ENCODE measurements at places on chromosomes 6 and 20.

DNA sequence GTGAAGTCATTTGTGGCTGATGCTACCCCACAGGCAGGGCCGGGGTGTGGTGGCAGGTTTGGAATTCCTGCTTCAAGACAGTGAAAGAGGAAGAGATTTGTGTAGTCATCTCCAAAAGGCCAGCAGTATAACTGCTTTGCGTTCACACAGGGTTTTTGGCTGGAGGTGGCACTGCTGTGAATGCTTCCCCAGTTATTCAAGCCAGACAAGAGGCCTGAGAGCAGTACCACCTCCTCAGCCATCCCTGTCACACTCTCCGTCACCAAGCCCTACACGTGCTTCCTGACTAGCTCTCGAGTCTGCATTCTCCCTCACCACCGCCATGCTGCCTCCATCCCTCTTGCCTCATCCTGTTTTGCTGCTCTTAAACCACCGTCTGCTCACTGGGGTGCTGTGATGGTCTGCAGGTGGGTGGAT, 23.9 kb downstream of the ARMC2 start:
- DNase-seq = no peak

DNA sequence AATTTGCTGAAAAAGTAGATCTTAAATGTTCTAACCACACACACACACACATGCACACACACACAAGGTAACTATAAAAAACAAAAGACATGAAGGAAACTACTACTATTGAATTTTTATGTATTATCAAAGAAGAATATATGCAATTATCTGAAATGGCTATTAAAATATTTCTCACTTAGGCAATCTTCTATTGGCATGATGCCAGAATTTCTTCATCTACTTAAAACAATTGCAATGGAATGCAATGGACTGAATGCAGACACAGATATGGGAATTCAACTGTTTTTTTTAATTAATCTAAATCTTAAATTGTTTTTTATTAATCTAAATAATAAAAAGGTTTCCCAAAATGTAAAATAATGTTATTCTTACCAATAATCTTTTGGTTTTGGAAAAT, 152.6 kb upstream of the SMLR1 start:
- DNase-seq = no peak

- no peak for DNase-seq
These were observed 15.4 kb downstream of the TFAP2A start for GRCh38 chr6:10399451-10399850.

DNA sequence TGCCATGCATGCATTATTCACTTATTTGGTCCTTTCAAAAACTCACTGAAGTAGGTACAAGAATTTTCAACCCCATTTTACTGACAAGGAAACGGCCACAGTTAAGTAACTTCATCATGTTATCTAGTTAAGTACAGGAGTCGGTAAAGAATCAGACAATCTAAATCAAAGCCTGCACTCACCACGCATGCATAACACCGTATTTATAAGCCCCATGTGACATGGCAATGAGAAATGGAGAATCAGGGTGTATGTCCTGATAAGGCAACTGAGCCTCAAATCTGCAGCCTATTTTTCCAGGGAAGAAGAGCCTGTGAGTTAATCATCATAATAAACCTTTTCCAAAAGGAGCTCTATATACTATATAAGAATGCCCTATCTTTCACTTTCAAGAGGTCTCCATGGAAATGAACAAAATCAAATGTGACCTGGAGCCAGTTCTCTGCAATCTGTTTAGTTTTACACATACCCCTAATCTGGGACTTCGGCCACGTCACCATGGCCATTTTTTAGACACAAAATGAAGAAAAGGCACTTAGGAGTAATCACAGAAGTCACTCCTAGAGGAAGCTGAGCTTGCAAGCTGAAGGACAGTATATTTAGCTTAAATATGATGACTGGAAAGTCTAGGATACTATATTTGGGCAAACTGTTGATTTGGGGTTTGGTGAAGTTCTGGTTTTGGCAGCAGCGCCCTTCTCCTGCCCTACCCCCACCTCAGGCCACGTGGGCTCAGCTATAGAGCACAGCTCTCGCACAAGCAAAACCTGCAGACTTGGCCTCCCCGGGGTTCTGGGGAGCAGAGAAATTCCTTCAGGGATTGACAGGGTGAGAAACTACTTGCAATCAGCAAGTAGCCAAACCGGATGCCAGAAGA, 19.2 kb downstream of the TRAM2 start:
- no peak for DNase-seq

DNA sequence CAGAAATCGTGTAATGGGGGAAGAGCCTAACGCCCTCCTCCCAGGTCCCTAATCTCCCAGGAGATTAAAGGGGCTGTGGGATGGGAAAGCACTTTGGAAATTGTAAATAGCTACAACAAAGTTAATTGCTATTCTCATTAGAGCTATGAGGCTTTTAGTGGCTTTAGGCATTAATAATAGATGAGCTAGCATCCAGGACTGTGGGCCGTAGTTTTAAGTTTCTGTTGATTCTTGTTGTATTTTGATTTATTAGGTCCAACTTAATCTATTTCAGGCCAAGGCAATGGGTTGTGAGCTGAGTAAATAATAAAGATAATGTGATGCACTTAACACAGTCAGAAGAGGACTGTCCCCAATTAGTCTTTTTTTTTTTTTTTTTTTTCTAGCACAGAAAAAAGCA, 67.7 kb downstream of the ANKRD6 start:
- DNase-seq = no peak

- DNase-seq = no peak
These were observed 392 bp downstream of the PSMB8 start for GRCh38 chr6:32843331-32843978.

GRCh38 chr6:6712449-6713403, 124.2 kb downstream of the LY86 start:
- DNase-seq = peak; percentile 71

- DNase-seq = no peak
These were observed 265.9 kb upstream of the QKI start for GRCh38 chr6:163148451-163149278.

DNA sequence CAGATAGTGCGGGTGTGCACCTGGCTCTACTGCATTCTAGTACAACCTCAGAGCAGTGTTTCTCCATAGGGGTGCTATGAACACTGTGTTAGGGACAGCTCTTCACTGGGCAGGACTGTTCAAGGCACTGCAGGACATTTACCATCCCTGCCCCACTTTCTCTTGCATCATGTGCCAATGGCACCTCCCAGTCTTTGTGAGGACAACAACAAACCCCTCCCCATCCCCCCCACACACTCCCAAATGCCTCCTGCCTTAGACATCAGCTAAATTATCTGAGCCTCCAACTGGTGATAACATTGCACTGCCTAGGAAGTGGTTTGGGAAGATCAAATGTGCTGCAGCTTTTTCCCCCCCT, 98.9 kb downstream of the FYN start:
- no peak for DNase-seq

DNA sequence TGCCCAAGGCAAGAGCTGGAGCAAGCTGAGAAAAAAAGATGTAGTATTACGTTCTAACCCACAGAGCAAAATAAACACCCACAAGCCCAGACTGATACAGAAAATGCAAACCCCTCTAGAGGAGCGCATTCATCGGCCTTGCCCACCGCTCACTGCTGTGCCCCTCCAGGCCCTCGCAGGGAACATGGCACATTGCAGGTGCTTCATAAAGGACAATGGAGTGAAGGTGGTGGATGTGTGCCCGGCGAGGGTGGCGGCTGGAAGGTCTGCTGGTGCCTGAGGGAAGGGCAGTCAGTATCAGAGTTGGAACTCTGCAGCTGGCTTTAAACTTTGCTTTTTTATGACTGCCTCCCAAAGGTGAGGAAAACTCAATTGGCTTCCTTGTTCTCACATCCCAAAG, 18.5 kb upstream of the IRF4 start:
- DNase-seq = no peak

- DNase-seq = no peak
These were observed 41.9 kb downstream of the FOXP4 start for GRCh38 chr6:41588111-41588510.

DNA sequence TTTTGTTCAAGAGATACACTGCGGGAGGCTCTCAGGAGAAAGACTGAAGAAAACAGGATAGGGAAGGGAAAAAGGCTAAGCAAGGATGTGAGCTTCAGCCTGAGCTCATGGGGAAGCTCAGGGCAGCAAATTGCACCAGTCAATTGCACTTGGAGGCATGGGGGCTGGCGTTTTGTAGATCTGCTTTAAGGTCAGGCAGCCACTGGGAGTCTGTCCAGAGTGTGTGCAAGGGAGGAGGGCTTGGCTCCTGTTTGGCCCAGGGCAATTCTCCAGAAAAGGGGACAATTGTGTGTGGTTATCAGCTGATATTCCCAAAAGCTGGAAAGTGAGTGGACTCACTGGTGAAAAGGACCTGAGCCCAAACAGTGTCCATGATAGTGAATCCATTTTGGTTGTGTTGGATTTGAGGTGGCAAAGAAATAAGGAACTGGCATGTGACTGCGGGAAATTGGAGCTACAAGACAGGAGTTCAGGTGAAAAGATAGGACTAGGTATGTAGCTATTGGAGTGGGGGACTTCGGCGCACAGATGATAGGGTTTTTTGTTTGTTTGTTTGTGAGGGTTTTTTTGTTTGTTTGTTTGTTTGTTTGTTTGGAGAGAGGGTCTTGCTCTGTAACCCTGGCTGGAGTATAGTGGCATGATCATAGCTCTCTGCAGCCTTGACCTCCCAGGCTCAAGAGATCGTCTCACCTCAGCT, 22.3 kb upstream of the IER3 start:
- no peak for DNase-seq

GRCh38 chr6:139151425-139152087, 16.7 kb downstream of the HECA start:
- DNase-seq = no peak

- no peak for DNase-seq
These were observed 97.9 kb downstream of the SSR1 start for GRCh38 chr6:7215131-7215530.

DNA sequence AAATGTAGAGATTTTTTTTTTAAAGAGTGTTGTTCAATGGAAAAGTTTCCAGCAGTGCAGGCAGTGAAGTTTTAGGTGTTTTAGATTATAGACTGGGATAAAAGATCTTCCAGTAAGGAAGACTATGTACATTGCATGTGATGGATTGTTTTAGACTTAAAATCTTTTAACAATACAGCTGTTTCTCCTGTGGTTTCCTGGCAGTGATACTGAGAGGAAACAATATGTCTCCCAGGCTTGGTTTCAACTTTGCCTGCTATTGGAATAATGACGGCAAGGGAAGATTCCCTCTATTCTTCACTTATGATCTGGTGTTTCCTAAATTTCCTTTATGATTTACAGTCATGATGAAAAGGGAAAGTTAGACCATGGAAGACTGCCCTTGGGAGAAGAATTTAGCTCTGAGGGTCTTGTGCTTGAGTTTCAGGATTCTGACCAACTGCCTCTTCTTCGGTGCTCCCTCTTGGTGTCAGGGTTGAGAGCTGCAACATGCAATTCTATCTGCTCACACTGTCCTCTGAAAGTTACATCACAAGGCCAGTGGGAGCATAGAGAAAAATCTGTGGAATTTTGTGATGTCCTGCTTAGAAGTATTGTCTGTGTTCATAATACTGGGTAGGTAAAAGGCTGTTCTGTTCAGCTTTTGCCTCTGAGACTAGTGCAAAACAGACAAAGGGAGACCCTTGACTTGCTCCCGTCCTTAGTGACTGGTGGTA, 262.8 kb upstream of the MAN1A1 start:
- DNase-seq = no peak

DNA sequence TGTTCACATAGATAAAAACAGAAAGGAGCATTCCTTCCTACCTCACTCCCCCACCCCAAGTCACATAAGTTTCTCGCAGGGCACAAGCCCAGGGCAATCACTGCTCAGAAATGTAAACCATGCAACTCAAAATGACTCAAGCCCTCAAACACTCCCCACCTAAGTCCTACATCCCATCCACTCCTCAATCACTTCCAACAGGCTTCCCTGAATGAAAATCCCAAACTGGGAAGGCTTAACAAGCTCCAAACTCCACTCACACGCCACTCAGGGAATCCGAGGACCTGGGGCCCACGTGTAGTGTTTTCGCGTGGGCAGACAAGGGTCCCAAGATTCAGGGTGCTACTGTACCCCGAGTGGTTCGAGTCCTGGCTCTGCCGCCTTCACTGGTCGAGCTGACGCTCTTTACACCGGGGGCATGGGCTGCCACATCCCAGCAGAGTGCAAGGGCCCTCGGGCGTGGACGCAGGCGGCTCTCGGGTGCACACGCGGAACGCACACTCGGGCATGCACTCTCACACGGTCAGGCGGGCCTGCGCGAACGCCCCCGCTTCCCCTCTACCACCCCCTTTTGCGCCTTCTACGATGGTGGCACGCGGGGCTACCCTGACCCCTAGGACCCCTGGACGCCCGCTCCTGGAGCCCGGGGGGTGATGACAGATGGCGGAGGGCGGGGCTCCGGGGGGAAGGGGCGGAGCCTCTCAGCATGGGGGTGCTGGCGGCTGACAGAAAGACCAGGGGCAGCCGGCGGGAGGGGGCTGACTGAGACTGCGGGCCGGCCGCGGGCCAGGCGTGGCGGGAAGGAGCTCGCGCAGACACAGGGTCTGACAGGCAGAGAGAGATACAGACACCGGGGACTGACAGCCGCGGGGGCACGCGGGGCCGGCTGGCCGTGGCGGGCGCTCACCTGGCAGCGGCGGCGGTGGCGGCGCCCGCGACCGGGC, 657 bp downstream of the ZHX3 start:
- peak; percentile 41 for DNase-seq

- no peak for DNase-seq
These were observed at the start of gene F13A1 for GRCh38 chr6:6319952-6320811. Gene F13A1, minus strand, starts transcription at chr6:6320662. Its CDS starts 1,998 bp downstream, at chr6:6318664.

GRCh38 chr20:56249244-56249955, 868 bp downstream of the MC3R start:
- peak; percentile 21 for DNase-seq

GRCh38 chr6:131831392-131831791, 23.6 kb downstream of the ENPP1 start:
- no peak for DNase-seq

GRCh38 chr6:169700296-169700695, 1.5 kb downstream of the WDR27 start:
- DNase-seq = no peak

- no peak for DNase-seq
These were observed 4.9 kb upstream of the HNF4A start for GRCh38 chr20:44350567-44350966.

- no peak for DNase-seq
These were observed 251.0 kb downstream of the UST start for GRCh38 chr6:148997865-148998264.

DNA sequence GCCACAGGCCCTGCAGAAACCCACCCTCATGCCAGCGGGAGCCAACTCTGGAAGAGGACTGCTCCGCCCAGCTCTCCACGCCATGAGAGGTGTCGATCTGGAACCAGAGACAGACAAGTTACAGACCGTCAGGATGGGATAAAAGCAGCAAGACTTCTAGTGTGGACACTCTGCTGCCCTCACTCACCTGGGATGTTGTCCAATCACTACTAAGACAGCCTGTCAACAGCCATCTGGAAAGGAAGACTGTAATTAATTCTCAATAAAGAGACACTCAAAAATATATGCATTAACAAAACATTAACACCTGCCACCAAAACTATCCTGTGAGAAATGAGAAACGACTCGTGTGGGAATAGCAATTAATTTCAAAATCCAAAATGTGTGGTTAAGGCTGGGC, 28.3 kb downstream of the SLC2A4RG start:
- DNase-seq = no peak

All from NCI-H460 (cell line).